ENCODE measurements at places on chromosomes 2 and 18. TPM values are rescaled to one million over a fixed set of nuclear protein-coding genes. Genes with fewer than 3 reads are reported as not detected.

DNA sequence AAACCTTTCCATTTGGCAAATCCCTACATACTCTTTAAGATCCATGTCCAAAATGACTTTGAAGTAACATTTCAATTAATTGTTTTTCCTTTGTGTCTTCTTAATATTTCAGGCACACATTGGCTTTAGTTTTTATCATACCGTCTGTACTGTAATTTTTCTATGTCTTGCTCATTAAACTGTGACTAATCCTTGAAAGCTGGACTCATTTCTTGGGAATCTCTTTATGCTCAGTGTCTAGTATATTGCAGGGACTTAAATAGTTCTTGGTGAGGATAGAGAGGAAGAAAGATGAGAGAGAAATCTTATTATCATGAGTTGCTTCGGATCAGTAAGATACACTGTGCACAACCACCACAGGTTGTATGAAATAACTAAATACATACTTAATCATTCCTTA lies 448.3 kb upstream of the ST6GAL2 start:
- DNase-seq, result no peak

DNA sequence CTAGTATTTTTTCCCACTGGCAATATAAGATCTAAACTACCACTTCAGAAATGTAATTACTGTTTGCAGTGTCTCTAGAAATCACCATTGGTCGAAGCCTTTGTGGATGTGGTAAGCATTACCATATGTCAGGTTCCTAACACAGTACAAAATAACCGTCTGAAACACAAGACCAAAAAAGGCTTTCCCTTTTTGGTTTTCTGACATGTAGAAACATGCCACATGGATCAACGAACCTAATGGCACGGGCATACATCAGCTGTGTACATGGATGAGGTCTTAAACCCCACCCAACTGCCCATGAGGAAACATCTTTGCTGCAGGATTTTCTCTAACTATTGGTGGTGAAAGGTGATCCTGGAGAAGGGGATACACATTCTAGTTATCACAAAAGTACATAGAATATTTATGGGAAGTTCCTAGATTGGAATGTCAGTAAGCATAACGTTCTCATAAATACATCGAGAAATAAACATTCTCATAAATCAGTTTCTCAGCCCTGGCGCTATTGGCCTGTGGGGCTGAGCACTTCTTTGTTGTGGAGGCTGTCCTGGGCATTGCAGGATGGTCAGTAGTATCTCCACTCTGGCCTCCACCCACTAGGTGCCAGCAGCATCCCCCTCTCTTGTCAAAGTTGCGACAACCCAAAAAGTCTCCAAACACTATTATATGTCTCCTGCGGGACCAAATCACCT lies 9.0 kb downstream of the VIT start:
- no peak for DNase-seq

DNA sequence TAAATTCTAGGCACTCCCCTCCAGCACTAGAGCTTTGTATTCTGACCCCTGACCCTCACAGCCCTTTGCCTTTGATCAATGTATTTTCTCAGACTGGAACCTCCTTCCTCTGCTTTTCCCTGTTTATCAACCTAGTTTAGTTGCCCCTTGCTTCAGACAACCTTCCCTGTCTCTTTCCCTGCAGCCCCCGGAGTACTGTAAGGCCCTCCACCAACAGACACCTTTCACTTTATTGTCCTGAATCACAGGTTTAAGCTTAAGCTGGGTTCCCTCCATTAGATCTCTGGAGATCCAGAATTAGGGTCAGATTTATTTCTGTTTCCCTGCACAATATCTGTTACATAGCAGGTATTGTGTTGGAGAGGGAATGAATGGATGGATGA lies 140.2 kb downstream of the DDX1 start:
- DNase-seq, result no peak

GRCh38 chr2:127574656-127575055 lies 39.2 kb downstream of the MYO7B start:
- DNase-seq, result no peak

GRCh38 chr2:112579241-112579640 lies 5.2 kb upstream of the CHCHD5 start:
- no peak for DNase-seq

DNA sequence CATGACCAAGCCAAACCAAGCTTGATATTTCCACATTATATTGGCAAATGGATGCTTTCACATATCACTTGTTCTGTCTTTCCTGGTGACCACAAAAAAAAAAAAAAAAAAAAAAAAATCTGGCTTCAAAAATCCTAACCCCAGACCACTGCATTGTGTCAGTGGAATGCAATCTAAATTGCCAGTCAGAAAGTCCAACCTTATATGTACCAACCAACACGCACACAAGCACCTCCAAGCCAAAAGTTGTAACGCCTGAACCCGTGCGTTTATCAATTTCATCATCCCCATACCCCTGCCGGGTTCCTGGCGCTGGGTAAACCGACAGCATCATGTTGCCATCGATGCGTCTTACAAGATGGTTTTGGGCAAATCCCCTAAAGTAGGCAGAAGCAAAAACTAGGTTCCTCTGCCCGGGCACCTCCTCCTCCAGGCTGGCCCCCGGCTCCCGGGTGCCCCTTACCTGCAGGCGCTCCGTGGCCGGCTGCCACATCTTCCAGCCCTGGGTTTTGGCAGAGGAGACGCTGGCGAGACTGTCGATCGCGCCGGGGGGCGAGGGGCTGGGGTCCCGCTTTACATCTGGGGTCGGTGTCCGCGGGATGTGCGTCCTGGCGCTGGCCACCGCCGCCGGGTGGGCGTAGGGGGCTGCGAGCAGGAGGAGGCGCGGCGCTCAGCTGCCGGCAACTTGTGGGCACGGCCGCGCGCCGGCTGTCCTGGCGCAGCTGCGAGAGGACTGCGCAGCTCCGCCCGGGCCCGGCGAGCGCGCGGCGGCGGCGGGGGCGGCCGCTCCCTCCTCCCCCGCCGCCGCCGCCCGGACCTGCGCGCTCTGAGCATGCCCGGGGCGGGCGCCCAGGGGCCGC lies at the start of gene PID1:
TSS of gene PID1 (minus strand) at position 737 of the 860 bp plus-strand sequence. CDS start at position 493, 244 bp downstream.
- no peak for DNase-seq

GRCh38 chr2:140680862-140681261 lies 1450.0 kb downstream of the LRP1B start:
- no peak for DNase-seq

- no peak for DNase-seq
Measured at GRCh38 chr18:38475686-38476085, 910.1 kb upstream of the CELF4 start.

DNA sequence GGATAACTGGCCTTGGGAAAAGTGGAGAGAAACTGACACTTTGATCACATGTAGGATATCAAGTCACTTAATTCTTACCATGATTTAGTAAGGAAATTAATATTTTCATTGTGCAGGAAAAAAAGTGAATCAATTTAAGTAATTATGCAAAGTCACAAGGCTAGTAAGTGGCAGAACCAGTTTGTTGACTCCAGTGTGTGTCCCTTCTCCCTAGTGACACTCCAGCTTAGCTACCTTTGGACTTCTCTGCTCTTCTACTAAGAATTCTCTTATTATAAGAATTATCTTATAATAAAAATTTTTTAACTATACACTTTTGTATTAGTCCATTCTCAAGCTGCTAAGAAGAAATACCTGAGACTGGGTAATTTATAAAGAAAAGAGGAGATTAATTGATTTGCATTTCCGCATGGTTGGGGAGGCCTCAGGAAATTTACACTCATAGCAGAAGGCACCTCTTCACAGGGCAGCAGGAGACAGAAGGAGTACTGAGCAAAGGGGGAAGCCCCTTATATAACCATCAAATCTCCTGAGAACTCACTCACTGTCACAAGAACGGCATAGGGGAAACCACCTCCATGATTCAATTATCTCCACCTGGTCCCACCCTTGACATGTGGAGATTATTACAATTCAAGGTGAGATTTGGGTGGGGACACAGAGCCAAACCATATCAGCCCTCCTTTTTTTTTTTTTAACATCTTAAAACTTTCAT lies 13.6 kb downstream of the COL4A4 start:
- no peak for DNase-seq

DNA sequence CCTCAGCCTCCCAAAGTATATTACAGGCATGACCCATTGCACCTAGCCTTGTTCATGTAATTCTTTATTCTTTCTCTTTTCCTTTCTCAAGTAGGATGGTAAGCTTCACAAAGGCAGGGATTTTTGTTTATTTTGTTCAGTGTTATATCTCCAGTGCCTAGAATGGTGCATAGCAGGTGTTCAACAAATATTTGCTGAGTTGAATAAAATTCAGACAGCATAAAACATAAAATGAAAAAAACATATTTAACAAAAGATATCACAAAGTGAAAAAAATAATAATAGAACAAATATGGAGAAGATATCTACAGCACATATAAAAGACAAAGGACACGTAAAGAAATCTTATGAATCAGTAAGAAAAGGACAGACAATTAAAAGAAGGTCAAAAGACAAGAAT lies 8.8 kb downstream of the PREPL start:
- no peak for DNase-seq

GRCh38 chr18:50642439-50642838 lies 82.6 kb downstream of the MAPK4 start:
- DNase-seq, result no peak

- DNase-seq, result no peak
Measured at GRCh38 chr2:25570161-25570845, 103.1 kb downstream of the DTNB start.

GRCh38 chr2:85878719-85879370 lies 9.9 kb downstream of the ST3GAL5 start:
- DNase-seq, result no peak

- no peak for DNase-seq
Measured at GRCh38 chr18:61475931-61476330, 142.7 kb downstream of the CDH20 start.

DNA sequence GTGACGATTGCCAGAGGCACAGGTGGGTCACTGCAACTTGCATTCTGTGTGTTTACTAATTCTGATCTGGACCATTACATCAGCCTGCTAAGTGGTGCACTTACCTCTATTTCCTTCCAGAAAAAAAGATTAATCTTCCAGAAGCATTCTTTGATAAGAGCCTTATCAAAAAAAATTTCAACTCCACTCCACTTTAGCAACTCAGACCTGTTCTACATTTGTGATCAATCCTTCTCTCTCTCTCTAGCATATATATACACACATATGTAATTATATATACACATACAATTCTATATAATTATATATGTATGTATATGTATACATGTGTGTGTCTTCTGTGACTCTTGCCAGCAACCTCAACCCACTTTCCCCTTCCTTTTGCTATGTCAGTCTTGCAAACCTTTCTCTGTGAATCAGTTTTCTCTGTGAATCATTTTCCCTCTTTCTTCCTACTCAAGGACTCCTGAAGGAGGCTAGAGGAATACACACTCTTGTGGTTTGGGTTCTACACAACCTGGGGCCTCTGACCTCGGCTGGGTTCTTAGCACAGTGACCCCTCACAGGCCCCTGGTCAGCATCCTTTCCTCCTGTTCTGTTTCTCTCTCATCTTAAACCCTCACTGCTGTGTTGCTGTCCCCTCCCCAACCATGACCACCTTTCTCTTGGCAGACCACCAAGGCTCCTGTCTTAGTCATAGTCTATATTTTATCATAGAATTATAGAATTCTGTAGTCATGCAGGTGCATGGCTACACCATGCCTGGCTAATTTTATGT lies 130.4 kb upstream of the PELI1 start:
- DNase-seq, result no peak

GRCh38 chr18:46407486-46408166 lies 249.4 kb downstream of the LOXHD1 start:
- no peak for DNase-seq

DNA sequence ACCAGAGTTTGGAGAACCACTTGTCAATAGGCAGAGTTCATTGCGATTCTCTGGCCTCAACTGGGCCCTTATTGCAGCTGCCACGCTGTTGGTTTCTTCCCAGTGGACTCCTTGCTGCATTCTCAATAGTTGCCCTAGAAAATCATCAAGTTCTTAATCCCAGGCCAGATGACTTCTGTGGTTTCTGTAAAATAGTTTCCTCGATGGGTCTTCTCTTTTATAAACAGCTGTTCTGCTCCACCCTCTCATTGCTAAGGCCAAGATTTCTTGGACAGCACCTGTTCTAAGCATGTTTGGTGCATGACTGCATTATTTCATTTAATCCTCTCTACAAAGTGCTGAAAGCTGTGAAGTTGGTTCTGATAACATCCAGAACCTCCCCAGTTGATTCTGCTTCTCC lies 131.0 kb downstream of the BCL2L11 start:
- no peak for DNase-seq

DNA sequence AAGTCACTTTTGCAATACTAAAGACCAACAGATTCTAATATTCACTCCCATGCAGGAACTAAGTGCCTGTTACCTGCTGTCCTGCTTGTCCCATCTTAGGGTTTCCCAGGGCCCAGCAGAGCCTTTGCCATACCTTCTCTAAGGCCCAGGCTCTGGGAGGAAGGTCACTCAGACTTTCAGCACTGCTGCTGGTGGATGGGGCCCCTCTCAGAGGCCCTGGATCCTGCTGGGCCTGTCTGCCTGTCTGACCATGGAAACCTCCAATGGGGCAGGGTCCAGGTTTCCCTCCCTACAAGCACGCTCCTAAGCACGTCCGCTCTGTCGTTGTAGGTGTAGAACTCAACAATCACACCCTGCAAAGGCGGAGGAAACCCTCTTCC lies 75.1 kb downstream of the RRM2 start:
- DNase-seq, result no peak

DNA sequence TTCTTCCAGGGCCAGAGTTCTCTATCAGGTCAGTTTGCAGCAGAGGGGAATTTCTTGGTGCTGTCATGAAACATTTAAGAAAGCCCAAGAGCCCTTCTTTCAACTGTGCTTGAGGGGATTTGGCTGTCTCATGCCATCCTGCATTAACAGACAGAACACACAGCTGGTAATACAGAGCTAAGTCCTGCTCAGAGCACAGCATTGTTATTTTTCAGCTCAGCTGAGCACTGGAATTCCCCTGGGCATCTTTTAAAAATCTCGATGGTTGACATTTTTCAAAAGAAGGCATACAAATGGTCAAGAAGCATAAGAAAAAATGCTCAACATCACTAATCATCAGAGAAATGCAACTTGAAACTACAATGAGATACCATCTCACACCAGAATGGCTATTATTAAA lies 14.9 kb upstream of the IL1R2 start:
- no peak for DNase-seq

GRCh38 chr2:232950751-232951150 lies 62.3 kb downstream of the NGEF start:
- no peak for DNase-seq

GRCh38 chr2:160603771-160604510 lies 110.3 kb upstream of the RBMS1 start:
- no peak for DNase-seq

The TUBA4B gene
- not detected for total RNA-seq

The AFF3 gene
- 7.4 TPM for total RNA-seq

The NGEF gene
- total RNA-seq, result not detected

The EMX1 gene
- not detected for total RNA-seq

The ALPP gene
- not detected for total RNA-seq

The LAMA1 gene
- total RNA-seq, result not detected

The IL36RN gene
- total RNA-seq, result not detected

The CRYGD gene
- not detected for total RNA-seq

The GCG gene
- total RNA-seq, result not detected

The LAMA3 gene
- 0.20 TPM for total RNA-seq

The FBXO15 gene
- 0.54 TPM for total RNA-seq

The DSC3 gene
- not detected for total RNA-seq

The MTLN gene
- 32.2 TPM for total RNA-seq

Data from activated CD4-positive, alpha-beta T cell treated with anti-CD3 and anti-CD28 coated beads, Interleukin-2, amount 10 ng/mL, durations not matched to agents 7 days and 5 days (primary cell).